ENCODE measurements at places on chromosomes 12 and 14. TPM values are rescaled to one million over a fixed set of nuclear protein-coding genes. Genes with fewer than 3 reads are reported as not detected.

Gene MYF6
- not detected for total RNA-seq

Gene NANOG
- total RNA-seq = not detected

Gene TBX3
- 75.3 TPM for total RNA-seq

Gene SLC6A15
- total RNA-seq = not detected

Gene TAS2R13
- total RNA-seq = not detected

Gene PTGES3
- total RNA-seq = 64.2 TPM

Gene IL26
- total RNA-seq = not detected

Gene P2RX4
- 147 TPM for total RNA-seq

Gene ITPK1
- 132 TPM for total RNA-seq

Gene TOMM20L
- not detected for total RNA-seq

Gene MIPOL1
- 20.9 TPM for total RNA-seq

Gene GDF3
- not detected for total RNA-seq

Gene CAPRIN2
- 153 TPM for total RNA-seq

Gene SMCO2
- not detected for total RNA-seq

Gene CACNB3
- 47.0 TPM for total RNA-seq

Gene SLC38A4
- total RNA-seq = not detected

Gene PLA2G1B
- total RNA-seq = not detected

Gene ARHGAP9
- total RNA-seq = 37.4 TPM

Gene ACSS3
- total RNA-seq = 9.9 TPM

Gene OR4Q3
- not detected for total RNA-seq

Gene EML1
- 32.2 TPM for total RNA-seq

Gene CLEC9A
- total RNA-seq = not detected

Gene SYCP3
- total RNA-seq = not detected

Gene KCNMB4
- total RNA-seq = 0.83 TPM

Gene CDK4
- 27.0 TPM for total RNA-seq

Gene COCH
- 0.54 TPM for total RNA-seq

Gene FLVCR2
- total RNA-seq = 91.9 TPM

Gene CISTR
- total RNA-seq = not detected
